ENCODE measurements at places on chromosomes 4 and X.

DNA sequence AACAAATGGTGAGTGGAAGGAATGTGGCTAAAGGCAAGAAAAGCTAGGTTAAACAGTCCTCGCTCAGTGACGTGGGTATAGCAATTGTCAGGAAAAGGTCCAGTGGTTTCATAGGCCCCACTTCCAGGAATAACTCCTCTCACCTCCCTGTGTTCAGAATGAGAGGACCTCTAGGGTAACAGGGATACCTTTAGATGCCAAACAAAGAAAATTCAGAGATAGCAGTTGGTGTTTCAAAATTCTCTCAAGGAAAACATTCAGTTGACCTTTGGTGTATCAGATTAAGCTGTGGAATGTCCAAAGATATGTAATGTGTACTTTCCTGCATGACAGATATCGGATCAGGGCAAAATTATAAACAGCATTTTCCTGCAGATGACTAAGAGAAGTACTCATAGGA, 155.9 kb downstream of the ARHGAP6 start:
- DNase-seq, result no peak

DNA sequence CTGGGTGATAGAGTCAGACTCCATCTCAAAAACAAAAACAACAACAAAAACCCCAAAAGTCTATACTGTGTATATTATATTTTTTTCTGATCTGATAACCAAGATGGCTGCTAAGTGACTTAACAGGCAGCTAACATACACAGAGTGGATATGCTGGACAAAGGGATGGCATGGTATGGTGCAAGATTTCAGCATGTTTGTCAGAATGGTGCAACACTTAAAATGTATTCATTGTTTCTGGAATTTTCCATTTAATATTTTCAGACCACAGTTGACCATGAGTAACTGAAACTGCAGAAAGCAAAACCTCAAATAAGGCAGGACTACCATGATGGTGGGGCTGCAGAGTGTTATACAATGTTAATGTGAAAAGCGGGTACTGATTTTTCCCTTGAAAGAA, 6.1 kb upstream of the BOD1L1 start:
- peak; percentile 23 for DNase-seq

- DNase-seq, result no peak
These were observed 491.4 kb upstream of the GRID2 start for GRCh38 chr4:91812319-91812718.

DNA sequence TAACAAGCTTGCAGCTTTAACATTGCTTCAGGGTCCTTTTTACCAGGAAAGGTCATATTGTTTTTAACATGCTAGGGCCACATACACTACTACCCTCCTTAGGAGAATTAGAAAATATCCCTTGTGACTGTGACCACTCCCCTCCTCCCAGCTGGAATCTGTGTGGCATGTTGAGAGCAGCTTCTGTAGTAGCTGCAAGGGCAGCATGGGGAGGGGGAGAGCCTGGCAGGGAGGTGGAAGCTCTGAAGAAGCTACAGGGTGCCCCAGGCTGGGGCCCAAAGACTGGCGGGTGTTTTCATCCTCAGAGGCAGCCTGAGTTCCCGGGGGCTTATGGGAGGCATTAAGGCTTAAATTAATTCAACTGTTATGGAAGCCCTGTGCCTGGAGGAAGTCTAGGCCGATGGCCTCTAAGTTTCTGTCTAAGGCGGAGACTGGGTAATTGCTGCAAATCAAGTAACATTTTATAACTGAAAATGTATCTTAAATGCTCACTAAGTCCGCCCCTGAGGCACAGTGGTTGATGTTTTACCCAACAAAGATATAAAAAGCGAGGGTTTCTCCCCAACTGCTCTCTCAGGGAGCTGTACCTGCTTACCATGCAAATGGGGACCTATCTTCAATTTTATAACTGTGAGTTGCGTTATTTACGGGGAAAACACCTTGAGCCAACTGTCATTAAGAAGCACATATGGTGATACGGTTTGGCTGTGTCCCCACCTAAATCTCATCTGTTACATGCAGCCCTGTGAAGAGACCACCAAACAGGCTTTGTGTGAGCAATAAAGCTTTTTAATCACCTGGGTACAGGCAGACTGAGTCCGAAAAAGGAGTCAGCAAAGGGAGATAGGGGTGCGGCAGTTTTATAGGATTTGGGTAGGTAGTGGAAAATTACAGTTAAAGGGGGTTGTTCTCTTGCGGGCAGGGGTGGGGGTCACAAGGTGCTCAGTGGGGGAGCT, 37.4 kb upstream of the STS start:
- DNase-seq, result no peak

DNA sequence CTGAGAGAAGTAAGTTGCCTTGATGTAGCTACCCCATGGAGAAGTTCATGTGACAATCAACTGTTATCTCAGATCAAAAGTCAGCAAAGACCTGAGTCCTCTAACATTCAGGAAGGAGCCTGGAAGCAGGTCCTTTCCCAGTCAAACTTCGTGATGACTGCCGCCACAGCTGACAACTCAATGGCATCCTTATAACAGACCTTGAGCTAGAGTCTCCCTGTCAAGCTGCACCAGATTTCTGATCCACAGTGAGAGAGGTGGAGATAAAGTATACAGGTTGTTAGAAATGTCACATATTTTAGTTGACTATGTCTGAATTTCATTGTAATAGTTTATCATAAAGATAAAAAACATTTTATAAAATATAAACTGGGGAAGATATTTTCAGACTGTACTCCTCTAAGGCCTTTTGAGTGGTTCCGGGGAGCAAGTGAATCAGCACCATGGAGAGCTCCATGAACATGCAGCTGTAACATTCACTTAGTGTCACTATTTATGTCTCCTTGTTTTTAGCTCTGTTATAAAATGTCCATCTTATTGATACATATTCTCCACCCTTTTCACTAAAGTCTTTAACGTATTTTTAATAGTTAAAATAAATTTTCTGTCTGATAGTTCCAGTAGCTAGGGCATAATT, 1653.5 kb upstream of the AGA start:
- no peak for DNase-seq

GRCh38 chr4:140740422-140740821, 15.8 kb downstream of the TBC1D9 start:
- DNase-seq, result no peak
